ENCODE measurements at places on chromosomes 11 and 22.
A peak's percentile ranks its signal among the peaks of the same experiment; 100 is the strongest.

DNA sequence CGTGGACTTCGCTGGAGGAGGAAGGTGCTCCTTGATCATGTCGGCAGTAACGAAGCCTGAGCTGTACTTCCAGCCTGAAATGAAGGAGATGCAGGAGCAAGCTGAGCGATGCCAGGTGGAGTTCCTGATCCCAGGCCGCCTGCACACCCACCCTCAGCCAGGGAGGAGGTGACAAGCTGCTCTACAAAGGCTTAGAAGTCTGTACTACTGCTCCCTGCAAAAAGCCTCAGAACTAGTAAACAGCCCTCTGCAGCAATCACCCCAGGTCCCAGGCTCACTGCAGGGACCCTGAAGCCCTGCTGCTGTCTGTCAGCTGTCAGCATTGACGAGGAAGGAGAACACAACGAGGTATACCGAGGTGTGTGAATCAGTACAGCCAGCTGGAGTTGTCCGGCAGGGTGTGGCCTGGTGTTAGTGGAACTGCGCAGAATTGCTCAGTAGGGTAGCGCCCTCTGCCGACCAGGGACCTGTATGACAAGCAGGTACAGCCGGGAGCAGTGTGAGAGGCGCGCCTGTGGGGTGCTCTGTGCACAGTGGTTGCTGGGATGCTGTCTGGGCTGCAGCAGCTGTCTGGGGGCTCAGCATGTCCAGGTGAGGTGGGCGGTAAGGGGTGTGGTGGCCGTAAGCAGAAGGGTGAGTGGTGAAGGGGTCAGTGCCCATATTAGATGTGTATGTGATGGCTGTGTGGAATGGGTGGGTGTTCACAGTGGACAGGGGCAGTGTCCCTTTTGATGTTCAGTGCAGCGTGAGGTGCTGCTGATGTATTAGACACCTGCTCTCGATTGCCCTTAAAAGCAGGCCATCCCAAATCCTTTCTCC, 7.6 kb downstream of the CYB5R2 start:
- DNase-seq = peak; percentile 78

DNA sequence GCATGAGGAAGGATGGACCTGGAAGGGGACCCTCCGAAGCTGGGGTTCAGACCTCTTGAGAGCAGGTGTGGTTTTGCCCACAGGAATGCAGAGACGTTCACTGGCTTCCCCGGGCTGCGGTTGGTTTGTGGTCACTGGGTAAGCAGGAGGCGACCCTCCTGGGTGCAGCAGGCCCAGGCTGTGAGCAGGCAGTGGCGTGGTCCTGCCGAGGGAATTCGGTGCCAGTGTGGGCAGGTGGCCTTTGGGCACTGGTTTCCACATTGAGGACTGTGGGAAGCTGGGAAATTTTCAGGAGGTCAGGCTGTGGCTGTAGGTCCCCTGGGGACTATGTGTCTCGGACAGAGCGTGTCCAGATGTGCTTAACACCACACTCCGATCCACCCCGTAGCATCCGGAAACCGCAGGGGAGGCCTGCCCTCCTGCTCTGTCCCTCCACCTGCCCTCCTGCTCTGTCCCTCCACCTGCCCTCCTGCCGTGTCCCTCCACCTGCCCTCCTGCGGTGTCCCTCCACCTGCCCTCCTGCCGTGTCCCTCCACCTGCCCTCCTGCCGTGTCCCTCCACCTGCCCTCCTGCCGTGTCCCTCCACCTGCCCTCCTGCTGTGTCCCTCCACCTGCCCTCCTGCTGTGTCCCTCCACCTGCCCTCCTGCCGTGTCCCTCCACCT, 27.5 kb downstream of the TPCN2 start:
- DNase-seq = peak; percentile 42

DNA sequence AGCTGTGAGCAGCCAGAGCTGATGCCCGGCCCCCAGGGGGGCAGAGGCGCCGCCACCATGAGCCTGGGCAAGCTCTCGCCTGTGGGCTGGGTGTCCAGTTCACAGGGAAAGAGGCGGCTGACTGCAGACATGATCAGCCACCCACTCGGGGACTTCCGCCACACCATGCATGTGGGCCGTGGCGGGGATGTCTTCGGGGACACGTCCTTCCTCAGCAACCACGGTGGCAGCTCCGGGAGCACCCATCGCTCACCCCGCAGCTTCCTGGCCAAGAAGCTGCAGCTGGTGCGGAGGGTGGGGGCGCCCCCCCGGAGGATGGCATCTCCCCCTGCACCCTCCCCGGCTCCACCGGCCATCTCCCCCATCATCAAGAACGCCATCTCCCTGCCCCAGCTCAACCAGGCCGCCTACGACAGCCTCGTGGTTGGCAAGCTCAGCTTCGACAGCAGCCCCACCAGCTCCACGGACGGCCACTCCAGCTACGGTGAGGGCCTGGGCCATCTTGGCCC, 6.1 kb downstream of the CDC42EP1 start:
- DNase-seq = no peak

DNA sequence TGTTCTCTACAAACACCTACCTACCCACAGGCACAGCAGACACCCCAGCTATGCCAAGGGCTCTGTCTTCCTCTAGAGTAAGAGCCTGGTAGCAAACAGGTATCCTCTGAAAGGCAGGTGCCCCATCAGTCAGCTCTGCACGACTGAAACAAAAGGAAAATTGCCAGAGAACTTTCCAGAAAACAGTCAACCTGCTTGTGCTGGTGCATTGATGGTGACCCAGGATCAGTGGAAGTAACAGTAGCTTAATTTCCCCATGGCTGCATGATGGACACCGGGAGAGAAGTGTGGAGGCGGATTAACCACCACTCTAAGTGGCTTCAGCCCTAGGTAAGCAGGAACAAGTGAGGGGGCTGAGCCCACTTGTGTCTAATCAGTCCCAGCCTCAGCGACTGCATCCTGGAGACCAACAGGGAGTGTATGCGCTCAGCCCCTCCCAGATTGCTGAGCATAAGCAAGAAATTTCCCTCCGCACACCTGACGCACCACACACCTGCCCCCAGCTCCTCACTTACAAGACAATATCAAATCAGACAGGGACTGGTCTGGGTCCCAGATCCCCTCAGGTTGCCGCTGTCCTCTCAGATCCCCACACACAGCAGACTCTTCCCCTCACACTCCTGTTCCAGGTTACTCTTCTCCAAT, 70.7 kb upstream of the IGLL5 start:
- no peak for DNase-seq

DNA sequence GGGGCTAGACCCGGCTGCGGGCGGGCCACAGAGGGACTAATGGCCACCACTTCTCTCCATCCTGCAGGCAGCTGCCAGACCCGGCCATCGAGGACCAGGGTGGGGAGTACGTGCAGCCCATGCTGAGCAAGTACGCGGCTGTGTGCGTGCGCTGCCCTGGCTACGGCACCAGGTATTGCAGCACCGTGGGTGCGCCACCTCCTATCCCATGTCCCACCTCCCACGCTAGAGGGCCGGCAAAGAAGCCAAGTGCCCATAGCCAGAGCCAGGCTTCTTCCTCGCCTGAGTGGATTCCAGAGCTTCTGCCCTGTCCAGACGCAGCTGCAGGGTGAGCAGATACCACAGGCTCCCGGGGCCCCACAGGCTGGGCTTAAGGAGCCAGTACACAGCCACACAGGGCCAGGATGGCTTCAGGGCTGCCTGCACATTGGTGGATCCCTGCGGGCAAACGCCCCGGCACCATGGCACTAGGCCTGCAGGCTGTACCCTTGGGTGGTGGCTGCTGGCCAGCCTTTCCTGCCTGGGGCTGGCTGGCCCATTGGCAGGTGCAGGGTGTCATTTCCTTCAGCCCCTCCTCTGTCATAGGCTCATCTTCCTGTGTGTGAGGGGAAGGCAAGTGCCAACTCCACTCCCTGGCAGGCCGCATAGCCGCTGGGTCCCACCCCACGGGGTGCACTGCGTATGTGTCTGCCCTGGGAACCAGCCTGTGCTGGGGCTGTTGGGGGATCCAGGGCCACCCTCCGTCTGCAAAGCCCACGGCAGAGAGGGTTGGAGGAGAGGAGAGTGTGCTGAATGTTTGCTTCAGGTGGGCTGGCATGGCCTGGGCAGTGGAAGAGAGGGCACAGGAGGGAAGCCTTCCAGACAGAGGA, 16.5 kb upstream of the DGCR8 start:
- no peak for DNase-seq

- peak; percentile 97 for DNase-seq
These were observed 19.4 kb downstream of the TEAD1 start for GRCh38 chr11:12693479-12694182.

DNA sequence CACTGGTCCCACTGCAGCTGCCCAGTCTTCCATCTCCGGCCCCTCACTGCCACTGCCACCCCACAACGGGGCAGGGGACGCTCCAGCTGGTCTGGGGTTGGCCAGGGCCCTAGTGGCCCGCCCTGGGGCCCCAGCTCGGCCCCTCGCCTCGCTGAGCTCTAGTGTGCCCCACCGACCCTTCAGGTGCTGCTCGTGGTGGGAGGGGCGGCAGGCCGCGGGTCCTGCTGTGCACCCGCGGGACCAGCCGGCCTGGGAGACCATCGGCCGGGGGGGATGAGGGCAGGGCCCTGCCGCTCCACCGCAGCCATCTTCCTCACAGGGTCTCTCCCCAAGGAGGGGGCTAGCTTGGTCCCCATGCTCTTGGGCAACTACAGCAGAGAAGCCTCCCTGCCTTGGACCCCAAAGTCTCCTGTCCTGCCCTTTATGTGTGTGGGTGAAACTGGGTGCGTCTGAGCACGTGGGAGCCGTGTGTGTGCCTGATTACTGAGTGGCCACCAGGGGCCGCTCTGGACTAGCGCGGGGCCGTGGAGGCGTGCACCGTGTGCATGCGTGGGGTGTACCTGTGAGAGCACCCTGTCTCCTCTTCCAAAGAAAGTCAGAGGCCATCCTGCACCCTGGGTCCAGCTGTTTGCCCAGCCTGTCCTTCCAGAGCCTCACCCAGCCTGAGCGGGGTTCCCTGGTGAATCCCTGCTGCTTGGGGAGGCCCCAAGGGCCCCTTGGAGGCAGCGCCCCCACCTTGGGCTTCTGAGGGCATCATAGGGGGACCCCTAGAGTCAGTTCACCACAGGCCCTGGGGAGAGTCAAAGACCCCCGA, 6.0 kb upstream of the ACR start:
- peak; percentile 55 for DNase-seq

- peak; percentile 36 for DNase-seq
These were observed 34.4 kb downstream of the RDX start for GRCh38 chr11:110262072-110262403.

- no peak for DNase-seq
These were observed 17.9 kb upstream of the SESN3 start for GRCh38 chr11:95248666-95249467.

DNA sequence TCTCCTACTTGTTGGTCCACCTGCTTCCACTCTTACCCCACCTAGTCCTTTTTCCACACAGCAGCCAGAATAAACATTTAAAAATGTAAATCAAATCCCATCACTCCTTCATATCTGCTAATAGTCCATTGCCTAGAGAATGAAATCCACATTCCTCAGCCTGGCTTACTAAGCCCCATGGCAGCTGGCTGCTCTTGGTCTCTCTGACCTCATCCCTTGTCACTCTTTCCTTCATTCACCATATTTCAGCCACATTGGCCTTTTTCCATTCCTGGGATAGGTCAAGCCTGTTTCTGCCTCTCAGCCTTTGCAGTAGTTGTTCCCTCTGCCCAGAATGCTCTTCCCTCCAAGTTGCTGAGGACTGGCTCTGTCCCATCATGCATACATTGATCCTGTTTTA, 512.8 kb downstream of the INSC start:
- no peak for DNase-seq

- DNase-seq = no peak
These were observed 32.5 kb downstream of the PAK1 start for GRCh38 chr11:77441426-77441825.

DNA sequence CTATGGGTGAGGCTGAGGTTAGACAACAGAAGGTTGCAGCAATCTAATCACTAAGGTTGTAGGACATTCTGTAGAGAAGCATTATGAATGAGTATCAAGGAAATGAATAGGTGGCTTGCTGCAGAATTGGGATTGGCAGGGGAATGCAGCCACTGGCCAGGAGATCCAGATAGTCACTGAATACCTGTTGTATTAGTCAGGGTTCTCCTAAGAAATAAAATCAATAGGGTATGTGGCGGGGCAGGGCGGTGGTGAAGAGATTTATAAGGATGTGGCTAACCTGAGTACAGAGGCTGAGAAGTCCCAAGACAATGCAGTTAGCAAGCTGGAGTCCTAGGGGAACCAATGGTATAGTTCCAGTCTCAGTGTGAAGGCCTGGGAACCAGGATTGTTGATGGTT, 163.0 kb downstream of the SPON1 start:
- DNase-seq = no peak

GRCh38 chr11:34624069-34624468, 3.2 kb downstream of the EHF start:
- no peak for DNase-seq

- no peak for DNase-seq
These were observed 15.0 kb downstream of the GNAZ start for GRCh38 chr22:23085351-23085671.

DNA sequence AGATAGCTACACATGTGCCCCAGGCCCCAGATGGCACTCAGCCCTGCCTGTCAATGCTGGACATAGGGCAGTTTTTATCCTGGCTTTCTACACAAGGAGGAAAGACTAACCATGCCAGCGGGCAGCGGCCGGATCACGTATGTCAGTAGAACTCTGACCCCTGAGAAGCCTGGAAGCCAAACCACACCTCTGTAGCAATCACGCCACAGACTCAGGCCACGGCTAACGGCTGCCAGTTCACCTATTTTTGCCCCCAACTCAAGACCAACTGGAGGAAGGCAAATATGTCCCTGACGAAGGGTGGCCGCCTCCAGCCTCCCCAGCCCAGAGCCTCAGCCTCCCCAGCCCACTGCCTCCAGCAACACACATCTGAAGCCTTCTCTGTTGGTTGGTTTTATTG, 7.2 kb upstream of the CD81 start:
- no peak for DNase-seq

DNA sequence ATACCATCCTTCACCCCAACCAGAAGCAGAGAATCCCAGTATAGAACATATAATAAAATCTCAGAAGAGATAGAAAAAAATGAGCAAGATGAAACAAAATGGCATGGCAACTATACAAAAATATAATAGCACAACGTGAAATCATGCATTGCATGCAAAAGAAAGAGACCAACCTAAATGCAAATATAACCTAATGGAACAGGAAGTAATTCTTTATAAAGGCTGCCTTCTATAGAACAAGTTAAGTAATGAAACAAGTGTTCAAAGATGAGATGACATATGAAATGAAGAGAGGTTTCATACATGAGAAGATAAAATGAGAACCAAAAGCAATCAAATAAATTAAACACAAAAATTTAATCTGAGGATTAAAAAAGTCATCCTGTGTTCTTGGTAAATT, 18.5 kb upstream of the ARHGAP20 start:
- no peak for DNase-seq

GRCh38 chr11:63405114-63405513, 35.5 kb downstream of the SLC22A9 start:
- no peak for DNase-seq

Measured in choroid plexus epithelial cell (primary cell).